ENCODE measurements at places on chromosomes 1 and 21.

DNA sequence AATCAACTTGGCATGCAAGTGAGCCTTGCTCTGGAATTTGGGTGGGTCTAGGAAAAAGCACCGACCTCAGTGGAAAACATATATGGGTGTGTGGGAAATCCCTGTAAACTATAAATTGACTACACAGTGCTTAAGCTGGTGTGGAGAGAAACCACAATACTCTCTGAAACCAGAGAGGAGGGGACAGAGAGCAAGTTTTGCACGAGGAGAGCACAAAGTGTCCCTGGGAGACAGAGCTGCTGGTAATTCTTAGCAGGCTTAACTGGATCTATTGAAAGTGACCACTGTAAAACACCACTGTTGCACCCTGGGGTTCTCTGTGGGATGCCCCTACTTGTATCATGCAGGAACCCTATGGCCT is 12.8 kb downstream of the KCNJ15 start:
- DNase-seq: no peak

GRCh38 chr1:49052102-49052501 is 275.4 kb upstream of the BEND5 start:
- DNase-seq: peak; percentile 10

DNA sequence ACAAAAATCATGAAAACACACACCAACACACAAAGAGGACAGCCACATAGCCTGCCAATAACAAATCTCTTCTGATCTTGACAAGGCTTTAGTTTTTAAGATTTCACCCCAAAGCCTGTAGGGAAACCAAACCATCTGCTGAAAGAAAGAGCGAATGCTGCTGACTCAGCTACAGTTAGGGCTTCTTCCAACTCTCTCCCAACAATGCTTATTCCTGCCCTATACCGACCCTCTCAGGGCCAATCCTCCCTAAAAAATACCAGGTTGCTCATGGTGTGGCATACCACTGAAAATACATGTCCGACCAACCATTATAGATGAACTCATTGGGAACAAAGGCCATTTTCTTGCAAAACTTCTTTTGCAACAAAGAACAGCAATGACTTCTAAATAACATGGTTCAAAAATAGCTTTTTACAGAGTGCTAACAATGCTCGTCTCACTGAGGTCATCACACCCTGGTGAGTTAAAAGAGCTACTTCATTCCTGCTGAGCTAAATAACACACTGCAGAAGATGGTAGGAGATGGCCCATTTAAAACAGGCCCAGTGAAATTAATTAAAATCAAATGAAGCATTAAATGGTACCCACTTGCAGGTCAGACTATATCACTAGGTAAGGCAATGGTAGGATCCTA is 86.1 kb downstream of the KIAA0319L start:
- no peak for DNase-seq

- DNase-seq: peak; percentile 20
Measured at GRCh38 chr1:86648255-86648654, 56.1 kb upstream of the SH3GLB1 start.

GRCh38 chr21:33185852-33186251 is 43.9 kb upstream of the IFNAR2 start:
- DNase-seq: no peak

GRCh38 chr1:76826072-76826845 is 41.0 kb upstream of the ST6GALNAC5 start:
- DNase-seq: no peak

DNA sequence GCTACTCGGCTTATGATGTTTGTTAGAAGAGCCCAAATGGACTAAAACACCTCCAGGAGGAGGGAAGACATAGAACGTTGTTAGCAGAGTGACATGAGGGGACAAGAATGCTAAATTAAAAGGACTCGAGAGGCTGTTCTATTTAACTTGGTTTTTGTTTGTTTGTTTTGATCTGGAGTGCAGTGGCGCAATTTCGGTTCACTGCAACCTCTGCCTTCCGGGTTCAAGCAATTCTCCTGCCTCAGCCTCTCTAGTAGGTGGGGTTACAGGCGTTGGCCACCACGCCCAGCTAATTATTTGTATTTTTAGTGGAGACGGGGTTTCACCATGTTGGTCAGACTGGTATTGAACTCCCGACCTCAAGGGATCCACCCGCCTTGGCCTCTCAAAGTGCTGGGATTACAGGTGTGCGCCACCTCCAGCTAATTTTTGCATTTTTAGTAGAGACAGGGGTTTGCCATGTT is 5.1 kb upstream of the HNRNPU start:
- DNase-seq: no peak

DNA sequence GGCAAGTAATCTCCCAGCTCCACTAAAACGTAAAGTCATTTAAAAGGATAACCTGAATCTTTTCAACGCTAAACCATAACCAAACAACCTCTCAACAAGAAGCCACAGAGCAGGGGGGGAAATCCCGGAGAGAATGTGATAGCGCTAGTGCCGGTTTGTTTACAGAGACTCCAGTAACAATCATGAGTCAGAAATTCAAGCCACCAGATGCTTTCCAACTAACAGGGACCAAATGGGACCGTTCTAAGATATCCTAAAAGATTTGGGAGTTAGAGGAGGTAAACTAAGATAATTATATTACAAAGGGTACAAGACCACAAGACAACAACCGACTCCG is 825 bp downstream of the DCAF8 start:
- DNase-seq: peak; percentile 60

DNA sequence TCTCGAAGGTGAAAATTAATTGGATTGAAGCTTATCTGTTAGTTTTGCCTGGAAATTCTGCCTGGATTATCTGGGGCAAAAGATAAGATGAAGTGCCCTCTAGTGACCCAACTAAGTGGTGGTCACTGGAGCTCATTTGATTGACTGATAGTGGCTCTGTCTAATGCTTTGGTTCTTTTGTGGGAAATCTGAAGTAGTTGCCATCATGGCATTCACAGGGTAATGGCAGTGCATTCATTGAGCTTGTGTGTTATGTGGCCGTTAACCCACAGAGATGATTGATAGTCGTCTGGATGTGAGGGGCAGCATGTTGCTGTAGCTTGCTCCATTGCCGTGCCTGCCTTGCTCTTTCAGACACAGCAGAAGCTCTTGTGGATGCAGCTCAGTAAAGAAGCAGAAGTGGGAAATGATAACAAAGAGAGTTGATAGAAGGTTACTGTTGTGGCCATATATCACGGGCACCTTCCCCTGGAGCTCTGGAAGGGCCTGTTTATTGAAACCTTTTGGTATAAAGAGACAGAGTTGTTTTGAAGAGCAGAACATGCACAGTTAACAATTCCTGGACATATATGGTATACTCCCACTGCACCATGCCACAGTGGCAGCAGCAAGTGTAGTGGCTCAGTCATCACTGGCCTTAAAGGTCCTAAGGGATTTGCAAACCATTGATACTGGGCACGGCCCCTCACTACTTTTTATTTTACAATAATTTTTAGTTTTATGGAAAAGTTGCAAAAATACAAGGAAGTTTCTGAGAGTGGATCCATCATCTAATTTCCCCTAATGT is 42.0 kb downstream of the CXADR start:
- DNase-seq: peak; percentile 5

GRCh38 chr1:201792534-201793305 is 36.2 kb upstream of the IPO9 start:
- DNase-seq: peak; percentile 18

- DNase-seq: no peak
Measured at GRCh38 chr1:230112131-230112701, 45.2 kb downstream of the GALNT2 start.

DNA sequence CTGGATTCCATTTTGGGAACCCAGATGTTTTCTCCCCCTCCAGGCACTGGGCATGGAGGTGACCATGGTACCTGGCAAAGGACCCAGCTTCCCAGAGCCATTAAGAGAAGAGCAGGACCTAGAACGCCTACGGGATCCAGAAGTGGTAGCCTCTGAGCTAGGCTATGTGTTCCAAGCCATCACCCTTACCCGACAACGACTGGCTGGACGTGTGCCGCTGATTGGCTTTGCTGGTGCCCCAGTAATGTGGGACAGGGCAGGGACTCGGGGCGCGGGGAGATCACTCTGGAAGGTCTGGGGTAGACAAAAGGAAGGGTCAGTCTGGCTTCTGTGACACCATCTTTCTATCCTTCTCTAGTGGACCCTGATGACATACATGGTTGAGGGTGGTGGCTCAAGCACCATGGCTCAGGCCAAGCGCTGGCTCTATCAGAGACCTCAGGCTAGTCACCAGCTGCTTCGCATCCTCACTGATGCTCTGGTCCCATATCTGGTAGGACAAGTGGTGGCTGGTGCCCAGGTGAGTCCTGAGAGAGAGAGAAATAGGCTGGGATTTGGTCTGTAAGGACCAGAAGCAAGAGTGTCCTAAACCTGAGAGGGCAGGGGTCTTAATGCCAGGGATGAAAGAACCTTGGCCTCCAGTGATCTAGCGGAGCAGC is 1.6 kb downstream of the UROD start:
- no peak for DNase-seq

DNA sequence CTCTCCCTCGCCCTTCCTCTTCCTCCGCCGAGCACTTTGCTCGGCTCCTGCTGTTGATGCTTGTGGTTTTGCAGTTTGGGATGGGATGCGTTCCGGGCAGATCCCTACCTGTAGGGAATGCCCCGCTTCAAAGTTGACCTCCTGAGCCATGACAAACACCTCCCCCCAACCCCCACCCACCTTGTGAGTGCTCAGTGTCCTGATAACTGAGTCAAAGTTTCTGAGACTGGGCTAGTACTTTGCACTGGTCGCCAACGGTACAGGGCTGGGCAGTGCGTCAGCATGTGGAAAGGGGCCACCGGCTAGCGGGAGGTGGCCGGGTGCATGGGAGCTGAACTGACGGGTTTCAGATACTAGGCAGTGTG is 771 bp downstream of the RABGAP1L start:
- DNase-seq: peak; percentile 68

DNA sequence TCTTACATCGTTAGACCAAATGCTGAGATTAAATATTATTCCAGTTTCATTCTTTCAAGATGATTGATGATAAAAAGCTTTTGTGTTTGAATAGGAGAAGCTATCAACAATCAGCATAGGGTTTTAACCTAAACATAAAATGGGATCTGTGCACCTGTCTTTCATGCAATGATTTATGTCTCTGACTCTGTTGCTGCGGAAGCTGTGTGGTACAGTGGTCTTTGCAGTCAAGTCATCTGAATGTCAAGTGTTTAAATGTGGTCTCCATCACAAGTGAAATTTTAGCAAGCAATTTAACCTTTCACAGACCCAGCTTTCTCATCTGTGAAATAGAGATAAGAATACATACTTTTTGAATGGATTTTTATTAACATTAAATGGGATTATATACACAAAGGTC is 107.2 kb downstream of the PLPPR5 start:
- DNase-seq: no peak

DNA sequence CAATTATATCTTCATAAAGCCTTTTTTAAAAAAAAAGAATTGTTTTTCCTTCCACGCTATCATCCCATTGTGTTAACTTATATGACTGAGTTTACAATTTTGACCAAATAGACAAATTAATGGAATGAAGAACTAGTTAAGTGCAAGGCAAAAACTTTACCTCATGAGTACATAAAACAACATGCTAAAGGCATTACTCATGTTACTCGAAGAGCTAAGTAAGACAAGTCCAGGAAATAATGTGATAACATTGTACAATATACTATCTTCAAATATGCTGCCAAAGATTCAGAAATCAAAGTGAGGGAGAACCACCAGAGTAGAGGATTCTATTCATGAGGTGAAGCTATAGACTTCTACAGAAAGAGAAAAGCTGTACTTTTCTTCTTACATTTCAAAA is 24.2 kb upstream of the DYNLT5 start:
- no peak for DNase-seq

DNA sequence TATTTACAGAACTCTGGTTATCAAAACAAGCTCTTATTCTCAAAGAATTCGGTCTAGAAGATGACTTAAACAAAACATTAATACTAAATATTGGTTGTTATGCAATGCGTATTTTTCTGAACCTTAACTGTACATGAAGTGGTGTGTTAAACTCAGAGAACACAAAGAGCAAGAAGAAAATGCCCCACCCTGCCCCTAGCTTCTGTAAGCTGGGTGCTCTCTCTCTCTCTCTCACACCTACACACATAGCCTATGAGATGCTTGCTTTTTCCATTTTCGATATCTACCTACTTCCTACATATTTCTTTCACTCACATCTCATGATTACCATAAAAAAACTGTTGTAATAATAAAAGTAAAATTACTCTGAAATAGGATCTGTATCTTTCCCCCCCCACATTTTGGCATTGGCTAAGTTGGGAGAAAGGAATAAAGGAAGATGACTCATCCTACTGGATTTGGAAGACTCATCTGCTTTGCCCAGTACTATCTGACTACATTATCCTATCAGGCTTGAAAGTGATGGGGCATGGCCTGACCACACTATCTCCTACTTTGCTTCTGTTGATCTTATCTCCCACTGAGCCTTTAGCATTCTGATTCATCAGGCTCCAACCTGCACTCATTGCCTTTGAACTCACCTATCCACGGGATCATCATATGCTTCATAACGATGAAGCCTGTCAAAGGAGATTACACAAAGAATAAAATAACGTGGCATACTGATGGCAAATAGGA is 2.9 kb downstream of the CRYZ start:
- no peak for DNase-seq
